HT-29 (cell line): ENCODE measurements at places on chromosomes 5 and 9. TPM values are rescaled to one million over a fixed set of nuclear protein-coding genes. Genes with fewer than 3 reads are reported as not detected.

DNA sequence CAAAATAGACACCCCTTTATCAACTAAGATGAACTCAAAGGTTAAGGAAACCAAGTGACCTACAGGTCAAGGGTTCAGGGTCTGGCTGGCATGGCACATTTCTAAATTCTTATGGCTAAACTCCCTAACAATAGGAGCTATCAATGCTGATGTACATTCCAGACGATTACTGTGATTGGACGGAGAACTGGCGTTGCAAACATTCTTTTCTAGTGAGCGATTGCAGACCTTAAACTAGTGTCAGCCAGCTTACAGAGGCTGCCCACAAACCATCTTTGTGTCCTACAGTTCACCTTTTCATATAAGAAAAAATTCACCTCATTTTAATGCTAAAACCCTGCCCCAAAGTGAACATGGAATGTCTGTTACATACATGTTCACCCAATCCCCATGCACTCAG, 382.9 kb downstream of the MAT2B start:
- no peak for DNase-seq

GRCh38 chr9:69971643-69972449, 71.8 kb upstream of the MAMDC2 start:
- peak; percentile 77 for DNase-seq

NUTM2G gene
- total RNA-seq = not detected in 2 replicates

SCAMP1 gene
- total RNA-seq = 10.9 and 12.7 TPM in 2 replicates

GRCh38 chr5:137179203-137179602, 319.9 kb downstream of the SPOCK1 start:
- DNase-seq = no peak

DNA sequence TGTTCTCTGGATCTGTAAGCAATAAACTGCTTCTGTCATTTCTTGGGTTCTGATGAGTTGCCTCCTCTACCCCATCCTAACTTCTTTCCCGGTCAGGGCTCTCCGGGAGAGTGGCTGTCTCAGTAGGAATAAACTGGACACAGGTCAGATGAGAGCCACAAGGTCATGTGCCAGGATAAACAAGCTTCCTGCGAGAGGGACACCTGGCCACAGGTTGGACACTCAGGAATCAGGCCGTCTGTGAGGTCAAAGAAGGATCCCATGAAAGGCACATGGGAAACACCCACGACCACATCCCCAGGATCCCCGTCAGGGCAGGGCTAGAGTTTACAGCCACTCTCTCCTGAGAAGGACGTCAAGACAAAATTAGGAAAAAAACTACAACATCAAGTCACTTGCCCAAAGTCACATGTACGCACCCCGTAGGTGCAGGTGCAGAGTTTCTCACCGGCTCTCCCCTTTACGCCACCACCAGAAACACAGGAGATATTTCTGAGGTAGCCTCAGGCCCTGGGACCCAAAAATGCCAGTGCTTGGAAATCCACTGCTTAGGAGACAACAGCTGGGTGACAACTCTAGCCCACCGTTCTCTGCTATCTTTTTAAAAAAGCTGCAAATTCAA, 28.7 kb downstream of the CCT5 start:
- DNase-seq = no peak

MOB3B gene
- 3.1 TPM in 2 replicates for total RNA-seq

DNA sequence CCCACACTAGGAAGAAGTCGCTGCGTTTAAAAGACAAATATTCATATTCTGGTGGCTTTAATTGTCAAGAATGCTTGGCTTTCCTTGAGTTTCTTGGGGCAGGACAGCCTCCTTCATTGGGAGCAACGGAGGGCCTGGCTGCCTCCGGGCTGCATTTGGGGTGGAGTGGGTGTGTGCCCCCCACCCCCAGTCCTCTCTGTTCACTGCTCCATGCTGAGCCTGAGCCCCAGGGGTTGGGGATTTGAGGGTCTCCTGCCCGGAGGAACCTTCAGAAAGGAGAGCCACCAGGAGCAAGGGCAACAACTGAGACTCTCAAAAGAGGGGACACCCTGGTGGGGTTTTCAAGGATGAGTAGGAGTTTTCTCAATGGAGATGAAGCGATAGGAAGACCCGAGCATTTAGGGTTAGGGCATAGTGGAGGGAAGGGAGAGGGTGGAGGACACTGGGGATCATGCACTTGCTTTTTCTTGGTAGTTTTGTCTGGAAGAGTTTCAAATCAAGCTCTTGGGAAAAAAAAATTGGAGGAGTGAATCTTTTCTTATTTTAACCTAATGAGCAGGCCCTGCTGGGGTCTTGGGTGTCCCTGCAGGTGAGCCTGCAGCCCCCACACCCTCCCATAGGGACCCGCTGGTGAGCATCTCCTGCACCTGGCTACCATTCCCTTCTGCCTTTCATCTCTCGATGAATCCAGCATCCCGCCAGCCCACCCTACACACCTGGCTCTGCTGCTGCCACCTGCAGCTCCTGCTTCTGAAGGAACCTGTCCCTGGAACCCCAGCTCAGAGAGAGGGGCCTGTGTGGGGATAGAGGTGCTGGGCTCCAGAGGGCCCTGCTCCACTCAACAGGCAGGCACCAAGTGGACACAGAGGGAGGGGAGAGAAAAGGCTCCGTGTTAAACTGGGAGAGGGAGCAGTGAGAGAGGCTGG, 4.1 kb downstream of the SLC6A19 start:
- no peak for DNase-seq

GRCh38 chr9:87713278-87713987, 12.5 kb upstream of the CTSL start:
- DNase-seq = peak; percentile 57

- DNase-seq = no peak
Measured at GRCh38 chr9:95111716-95112115, 205.8 kb downstream of the FANCC start.
